ENCODE measurements at places on chromosomes 6 and 20.

DNA sequence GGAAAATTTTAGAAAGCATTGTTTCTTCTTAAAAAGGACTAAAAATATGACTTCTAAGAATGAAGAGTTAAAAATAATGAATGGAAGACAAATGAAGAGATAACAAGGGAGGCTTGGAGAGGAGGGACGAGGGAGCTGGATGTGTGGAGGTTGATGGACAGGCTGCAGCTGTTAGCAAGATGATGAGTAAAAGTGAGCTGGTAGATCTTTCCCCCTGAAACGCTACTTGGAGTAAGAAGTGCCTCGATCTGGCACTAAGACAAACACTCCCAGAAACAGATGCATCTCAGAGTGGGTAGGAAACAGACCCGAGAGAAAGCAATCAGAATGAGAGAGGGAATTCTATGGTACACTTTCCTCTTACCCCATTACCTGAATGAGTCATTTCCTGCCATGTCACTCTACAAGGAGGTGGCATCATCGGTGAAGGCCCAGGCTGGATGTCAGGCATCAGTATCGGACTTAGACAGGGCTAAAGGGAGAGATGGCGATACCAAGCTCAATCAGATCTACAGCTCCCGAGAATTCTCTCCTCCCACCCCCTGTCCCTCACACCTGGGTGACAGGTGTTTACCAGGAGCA lies 154.1 kb upstream of the BMP2 start:
- DNase-seq = no peak

DNA sequence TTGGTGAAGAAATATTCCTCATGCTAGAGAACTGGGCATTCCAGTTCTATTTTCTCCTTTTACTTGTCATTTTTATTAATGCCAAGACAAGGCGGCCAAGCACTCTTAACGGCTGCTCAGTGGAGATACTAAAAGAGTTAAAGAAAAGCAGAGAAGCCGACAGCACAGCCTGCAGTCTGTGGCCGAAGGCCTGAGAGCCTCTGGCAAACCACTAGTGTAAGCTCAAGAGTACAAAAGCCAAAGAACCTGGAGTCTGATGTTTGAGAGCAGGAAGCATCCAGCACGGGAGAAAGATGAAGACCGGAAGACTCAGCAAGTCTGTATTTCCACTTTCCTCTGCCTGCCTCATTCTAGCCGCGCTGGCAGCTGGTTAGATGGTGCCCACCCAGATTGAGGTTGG lies 167.1 kb upstream of the FUT9 start:
- DNase-seq = no peak

GRCh38 chr6:98887650-98888049 lies 53.3 kb downstream of the POU3F2 start:
- DNase-seq = no peak

DNA sequence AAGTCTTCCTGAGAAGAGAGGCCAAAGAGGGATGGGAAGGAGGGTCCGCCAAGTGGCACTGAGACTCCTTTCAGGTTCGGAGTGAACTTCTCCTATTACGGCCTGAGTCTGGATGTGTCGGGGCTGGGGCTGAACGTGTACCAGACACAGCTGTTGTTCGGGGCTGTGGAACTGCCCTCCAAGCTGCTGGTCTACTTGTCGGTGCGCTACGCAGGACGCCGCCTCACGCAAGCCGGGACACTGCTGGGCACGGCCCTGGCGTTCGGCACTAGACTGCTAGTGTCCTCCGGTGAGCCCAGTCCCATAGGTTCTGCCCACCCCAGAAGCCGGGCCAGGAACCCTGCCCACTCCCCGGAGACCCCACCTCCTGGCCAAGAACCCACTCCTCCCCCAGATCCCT lies 4.1 kb downstream of the SLC22A7 start:
- DNase-seq = no peak

GRCh38 chr6:127918506-127919427 lies 17.9 kb upstream of the THEMIS start:
- DNase-seq = no peak

- no peak for DNase-seq
Measured at GRCh38 chr6:157045831-157046454, 268.8 kb downstream of the ARID1B start.

DNA sequence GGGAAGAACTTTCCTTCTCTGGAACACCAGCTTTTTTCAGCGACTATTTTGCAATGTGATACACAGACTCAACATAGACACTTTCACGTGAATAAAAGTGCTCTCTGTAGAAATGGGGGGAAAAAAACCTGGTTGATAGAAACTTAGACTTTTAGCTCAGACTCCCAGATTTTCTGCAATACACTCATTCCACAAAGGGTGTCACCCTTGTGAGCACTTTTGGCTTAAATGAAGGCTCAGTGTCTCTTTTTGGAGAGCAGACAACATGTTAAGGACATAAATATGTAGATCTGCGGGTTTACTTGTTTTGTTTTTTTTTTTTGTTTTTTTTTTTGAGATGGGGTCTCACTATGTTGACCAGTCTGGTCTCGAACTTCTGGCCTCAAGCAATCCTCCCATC lies 579.6 kb downstream of the PTPRT start:
- DNase-seq = no peak

DNA sequence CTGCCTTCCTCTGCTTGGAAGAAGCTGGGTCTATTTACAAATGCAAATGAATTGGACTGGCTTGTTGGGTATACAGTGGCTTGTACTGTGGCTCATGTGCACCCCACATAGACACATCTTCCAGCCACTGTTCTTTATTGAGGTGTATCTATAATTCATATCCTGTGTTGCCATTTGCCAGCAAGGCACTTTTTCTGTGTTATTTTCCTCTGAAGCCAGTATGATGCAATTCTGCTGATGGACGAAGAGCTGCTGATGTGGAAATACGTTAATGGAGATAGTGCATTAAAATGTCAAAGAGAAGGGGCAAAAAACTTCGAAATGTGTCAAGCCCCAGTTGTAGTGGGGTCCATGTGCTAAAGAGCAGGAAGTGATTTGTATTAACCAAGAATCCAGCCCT lies 167.5 kb downstream of the TMEM242 start:
- no peak for DNase-seq

DNA sequence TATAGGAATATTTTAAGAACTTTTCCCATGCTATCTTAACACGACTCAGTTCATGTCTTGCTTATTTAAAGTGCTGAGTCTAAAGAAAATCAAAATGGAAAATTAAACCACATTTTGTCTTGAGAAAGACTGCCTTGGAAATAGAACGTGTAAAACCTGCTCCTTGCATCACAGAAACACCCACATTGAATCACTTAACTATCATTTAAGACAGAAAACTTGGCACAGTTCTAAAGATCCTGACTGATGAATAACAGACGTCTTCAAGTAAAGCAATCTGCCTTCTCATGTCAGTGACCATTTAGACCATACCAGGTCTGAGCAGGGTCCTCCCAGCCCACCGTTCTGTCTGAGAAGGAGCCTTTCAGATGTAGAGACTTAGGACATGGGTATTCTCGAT lies 7.4 kb downstream of the PERP start:
- DNase-seq = no peak

DNA sequence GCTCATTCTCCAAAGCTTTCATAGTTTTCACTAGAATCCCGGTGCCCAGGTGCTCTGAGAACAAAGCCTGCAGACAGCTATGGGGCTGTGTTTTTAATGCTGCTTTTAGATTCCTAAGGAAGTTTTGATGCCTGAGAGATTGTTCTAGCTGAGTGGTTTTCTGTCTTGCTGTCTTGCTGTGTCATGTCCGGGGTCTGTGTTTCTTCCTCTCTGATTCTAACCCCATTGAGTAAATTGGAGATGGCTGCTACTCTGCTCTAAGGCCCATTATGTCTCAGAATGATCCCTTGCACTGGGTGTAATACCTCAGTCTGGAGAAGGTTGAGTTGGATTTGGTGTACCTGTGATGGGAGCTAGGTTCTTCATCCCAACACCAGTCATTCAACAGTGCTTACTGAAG lies 63.4 kb downstream of the ARID1B start:
- DNase-seq = no peak

DNA sequence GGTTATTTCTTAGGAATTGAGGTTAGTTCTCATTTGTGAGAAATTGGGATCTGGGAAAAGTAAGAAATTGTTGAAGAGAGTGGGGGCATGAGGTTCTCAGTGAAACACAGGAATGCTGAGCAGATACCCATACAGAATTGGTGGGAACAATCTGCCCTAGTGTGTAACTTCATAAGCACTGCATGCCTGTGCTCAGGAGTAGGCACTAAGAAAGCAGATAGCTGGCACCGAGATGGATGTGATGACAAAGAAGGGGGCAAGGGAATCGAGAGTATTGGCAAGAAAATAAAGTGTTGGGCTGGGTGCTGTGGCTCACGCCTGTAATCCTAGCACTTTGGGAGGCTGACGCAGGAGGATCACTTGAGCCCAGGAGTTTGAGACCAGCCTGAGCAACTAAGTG lies 4.0 kb downstream of the SLC17A5 start:
- DNase-seq = no peak

- DNase-seq = no peak
Measured at GRCh38 chr20:23140991-23141390, 54.9 kb upstream of the CD93 start.

DNA sequence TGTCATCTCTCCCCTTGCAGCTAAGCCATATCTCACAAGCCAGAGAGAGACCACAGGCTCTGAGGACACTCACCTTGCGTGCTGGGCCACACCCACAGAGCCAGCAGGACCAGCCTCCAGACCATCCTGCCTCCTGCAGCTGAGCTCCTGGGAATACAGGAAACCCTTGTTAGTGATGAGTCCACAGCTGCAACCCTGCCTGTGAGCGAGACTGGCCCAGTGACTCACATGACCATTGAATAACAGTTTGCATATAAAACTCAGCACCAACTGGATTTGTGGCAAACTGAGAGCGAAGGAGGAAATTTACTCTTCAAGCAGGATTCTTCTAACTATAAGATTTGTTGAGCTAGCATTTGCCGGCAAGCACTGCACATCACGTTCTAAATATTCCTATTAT lies 3.0 kb downstream of the THBS2 start:
- DNase-seq = no peak

DNA sequence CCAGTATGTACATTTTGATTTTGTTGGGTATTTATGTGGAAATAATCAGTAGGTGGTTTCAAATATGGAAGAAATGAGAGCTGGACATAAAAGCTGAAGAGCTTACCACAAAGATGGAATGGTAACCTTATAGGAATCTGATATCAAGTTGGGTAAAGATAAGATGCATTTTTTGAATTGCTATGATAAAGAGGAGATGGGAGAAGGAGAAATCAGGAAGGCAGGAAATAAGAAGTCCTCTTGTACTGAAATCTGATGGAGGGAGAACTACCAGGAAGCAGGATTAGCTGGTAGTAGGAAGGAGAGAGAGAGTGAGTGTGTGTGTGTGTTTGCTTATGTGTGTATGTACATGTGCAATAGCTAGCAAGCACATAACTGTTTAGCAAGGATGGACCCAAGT lies 468.4 kb downstream of the PHF3 start:
- no peak for DNase-seq

GRCh38 chr6:142469220-142469619 lies 167.4 kb downstream of the ADGRG6 start:
- DNase-seq = no peak

DNA sequence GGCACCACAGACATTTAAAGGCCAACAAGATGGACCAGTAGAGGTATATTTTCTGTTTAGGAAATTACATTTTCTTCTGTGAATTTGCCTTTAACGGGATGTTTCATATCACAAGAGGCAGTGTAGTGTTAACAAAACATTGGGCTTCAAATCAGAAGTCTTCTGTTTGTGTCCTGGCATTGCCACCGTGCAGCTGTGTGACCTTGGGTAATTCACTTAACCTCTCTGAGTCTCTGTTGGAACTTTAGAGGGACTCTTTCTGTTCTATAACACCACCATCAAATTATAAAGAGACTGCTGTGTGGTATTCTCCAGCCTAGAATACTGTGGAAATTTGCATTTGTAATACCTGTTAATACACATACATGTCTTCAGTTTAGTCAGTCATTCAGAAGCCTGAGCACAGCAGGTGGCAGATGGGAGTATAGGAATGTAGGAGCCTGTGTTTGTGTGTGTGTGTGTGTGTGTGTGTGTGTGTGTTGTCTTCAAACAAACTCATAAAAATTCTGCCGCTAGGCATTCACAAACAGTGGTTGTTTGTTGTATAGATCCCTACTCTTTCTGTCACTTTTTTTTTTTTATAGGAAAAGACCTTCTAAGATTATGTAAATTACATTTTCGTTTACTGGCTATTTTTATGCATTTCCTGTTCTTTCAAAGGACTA lies 22.6 kb downstream of the UST start:
- DNase-seq = no peak

GRCh38 chr20:51400051-51400926 lies 142.2 kb downstream of the NFATC2 start:
- DNase-seq = peak; percentile 59

- DNase-seq = no peak
Measured at GRCh38 chr20:833121-833449, 430 bp upstream of the FAM110A start.

DNA sequence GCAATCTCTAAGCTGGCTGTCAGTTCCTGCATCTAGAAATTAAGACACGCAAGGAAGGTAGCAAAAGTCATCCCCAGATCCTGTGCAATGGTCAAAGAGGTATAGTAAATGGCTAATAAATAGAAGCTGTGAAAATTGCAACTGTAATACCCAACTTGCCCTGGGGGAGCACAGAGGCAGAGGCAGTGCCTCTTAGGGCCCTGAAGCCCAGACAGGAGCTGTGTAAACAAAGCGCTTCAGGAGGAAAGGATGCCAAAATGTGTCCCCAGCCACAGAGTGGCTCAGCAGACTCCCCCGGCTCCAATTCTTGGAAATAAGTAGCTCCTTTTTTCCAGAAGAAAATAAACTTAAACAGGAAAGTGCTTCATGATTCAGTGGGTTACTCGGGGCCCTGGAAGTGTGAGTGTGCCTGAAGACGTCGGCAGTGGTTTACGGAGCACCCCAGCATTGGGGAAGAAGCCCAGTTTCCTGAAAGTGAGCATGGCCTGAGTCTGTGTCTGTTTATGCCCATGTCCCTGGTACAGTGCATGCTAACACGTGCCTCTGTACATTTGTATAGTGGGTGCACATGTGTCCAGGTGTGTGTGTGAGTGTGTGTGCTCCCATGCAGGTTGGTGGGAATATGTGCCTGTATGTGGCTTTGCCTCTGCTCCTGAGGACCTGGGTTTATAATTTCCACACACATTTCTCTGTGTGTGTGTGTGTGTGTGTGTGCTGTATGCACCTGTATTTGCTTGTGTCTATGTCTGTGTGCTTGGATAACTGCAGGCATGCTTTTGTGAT lies 246.7 kb downstream of the MAFB start:
- DNase-seq = no peak

DNA sequence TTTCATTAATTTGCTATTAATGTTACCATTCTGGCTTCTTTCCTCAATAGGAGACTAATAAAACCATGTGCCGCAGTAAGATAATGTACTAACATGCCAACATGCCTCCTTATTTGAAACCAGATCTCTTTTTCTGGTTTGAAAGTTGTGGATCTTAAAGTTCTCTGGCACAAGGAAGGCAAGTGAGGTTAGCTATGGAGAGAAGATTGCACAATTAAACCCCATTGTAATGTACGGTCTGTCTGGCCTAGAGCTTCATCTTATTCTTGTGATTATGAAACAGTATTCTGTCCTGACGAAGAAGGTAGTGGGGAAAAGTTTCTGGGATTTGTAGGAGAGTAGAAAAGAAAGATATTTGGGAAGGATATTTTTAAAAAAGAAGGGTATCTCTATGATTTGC lies 68.4 kb downstream of the EYA4 start:
- no peak for DNase-seq

All from stimulated activated CD8-positive, alpha-beta memory T cell treated with anti-CD3 and anti-CD28 coated beads, Interleukin-15, amount 100 ng/mL, for 4 hours (primary cell).